ENCODE measurements at places on chromosomes 12 and 14. TPM values are rescaled to one million over a fixed set of nuclear protein-coding genes. Genes with fewer than 3 reads are reported as not detected.

The GALNT16 gene
- 4.0 TPM for total RNA-seq

The ZDHHC17 gene
- 60.2 TPM for total RNA-seq

The OTOGL gene
- 0.36 TPM for total RNA-seq

The RNF212B gene
- total RNA-seq = not detected

The GPR132 gene
- total RNA-seq = 0.16 TPM

The CLEC7A gene
- total RNA-seq = not detected

The KRT72 gene
- total RNA-seq = not detected

The SCN8A gene
- 50.6 TPM for total RNA-seq

The GPR162 gene
- 7.3 TPM for total RNA-seq

The OTX2 gene
- not detected for total RNA-seq

All from hair follicle dermal papilla cell (primary cell).